ENCODE measurements at places on chromosomes 1 and 21.
A peak's percentile ranks its signal among the peaks of the same experiment; 100 is the strongest.

GRCh38 chr1:109884242-109884891 is 26.3 kb upstream of the CSF1 start:
- no peak for DNase-seq

DNA sequence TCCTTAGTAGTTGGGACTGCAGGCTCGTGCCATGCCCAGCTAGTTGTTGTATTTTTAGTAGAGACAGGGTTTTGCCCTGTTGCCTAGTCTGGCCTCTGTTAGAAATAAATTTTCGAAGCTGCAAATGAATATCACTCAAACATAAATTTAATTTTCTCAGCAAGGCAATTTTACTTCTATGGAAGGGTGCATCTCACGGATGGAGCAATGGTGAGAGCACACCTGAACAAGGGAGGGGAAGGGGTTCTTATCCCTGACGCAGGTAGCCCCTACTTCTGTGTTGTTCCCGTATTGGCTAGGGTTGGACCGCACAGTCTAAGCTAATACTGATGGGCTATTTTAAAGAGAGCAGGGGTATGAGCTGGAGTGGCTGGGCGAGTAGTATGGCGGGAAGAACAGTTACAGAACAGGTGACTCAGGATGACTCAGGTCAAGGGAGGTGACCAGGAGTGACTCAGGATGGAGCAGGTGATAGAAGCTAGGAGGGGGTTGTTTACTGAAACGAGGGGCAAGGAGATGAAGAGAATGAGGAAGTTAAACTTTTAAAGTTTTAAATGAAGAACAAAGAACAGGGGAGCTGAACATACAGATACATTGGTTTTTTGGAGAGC is 7.5 kb downstream of the MDM4 start:
- no peak for DNase-seq

DNA sequence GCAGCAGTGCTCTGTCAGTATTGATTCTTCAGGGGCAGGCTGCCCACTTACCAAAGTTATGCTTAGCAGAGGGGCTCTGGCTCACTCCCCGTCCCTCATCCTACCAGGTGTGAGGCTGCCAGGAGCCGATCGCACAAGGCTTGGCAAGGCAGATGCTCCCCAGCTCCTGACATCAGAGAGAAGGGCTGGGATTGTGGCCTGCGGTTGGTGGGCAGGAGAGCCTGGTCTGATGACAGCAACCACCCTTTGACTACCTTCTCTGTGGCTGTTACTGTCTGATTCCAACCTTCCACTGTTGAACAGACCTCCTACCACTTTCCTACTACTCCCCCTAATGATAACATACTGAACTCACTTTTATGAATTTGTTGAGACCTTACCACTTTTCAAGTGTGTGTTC is 23.7 kb upstream of the WDR26 start:
- no peak for DNase-seq

- DNase-seq, result no peak
Observed at GRCh38 chr1:156677616-156678596, 699 bp upstream of the NES start.

- DNase-seq, result no peak
Observed at GRCh38 chr1:223140611-223141405, 2.2 kb downstream of the TLR5 start.

GRCh38 chr1:115757326-115757725 is 11.2 kb downstream of the CASQ2 start:
- DNase-seq, result no peak

DNA sequence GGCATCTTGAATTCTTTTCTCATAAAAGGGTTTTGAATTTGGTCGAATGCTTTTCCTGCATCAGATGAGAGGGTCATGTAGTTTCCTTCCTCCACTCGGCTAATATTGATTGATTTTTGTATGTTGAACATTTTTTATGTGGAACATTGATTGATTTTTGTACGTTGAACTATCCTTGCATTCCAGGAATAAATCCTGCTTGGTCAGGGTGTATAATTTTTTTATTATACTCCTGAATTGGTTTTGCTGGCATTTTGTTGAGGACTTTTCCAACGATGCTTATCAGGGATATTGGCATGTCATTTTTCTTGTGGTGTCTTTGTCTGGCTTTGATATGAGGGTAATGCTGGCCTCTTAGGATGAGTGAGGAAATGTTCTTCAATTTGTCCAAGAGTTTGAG is 8.5 kb downstream of the TMEM240 start:
- no peak for DNase-seq

DNA sequence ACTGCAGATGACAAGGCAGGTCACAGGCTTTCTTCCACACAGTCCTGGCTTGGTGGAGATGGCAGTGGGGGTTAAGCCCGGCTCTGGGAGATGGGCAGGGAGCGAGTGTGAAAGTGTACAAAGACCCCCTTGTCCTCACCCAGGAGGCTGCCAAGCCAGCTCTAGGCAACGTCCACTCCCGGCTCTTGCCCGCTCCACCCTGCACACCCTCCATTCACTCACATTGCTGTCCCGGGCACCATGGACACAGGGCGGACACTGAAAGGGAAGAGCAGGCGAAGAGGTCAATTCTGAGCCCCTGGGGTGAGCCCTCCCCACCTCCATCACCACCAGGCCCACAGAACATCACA is 8.9 kb downstream of the COL16A1 start:
- DNase-seq, result no peak

DNA sequence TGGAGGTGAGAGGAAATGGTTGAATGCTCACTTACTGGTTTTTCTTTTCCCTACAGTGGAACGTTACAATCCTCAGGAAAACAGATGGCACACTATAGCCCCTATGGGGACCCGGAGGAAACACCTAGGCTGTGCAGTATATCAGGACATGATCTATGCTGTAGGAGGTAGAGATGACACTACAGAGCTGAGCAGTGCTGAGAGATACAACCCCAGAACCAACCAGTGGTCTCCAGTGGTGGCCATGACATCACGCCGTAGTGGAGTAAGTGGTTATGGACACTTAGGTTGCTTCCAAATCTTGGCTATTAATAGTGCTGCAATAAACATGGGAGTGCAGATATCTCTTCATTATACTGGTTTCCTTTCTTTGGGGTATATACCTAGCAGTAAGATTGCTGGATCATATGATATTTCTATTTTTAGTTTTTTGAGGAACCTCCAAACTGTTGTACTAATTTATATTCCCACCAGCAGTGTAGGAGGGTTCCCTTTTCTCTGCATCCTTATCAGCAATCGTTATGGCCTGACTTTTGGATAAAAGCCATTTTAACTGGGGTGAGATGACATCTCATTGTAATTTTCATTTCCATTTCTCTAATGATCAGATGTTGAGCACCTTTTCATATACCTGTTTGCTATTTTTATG is 48.8 kb upstream of the DARS2 start:
- no peak for DNase-seq

GRCh38 chr1:19325958-19326747 is 14.0 kb downstream of the SLC66A1 start:
- DNase-seq, result no peak

DNA sequence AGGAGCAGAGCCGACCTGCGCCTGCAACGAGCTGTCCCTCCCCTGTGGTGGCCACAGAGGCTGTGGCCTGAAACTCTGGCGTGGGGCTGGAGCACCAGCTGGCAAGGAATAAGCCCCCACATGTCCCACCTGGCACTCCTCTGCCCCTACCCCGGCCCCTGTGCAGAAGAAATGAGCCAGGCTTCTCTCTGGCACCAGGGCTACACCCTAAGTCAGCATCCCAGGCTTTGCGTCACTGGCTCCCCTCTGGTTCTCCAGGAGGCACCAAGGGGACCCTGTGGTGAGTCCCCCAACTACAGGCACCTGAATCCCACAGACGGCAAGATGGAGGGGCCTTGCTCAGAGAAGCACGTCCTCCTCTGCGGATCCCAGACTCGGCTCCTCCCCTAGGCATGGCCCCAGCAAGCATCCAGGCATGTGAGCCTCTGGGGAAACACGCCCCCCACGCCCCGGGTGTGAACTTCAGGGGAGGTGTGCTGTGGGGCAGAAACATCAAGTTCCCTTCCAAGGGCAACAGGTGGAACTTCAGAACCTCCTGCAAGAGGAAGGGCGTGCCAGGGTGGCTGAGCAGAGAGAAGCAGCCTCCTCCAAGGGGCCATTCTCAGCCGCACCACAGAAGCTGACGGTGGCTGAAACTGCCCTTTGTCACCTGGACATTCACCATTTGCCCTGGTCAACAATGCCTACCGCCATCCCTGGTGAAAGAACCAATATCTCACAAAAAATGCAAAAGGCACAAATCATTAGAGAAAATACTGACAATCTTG is 2.9 kb downstream of the KRTAP10-7 start:
- DNase-seq, result no peak

- no peak for DNase-seq
Observed at GRCh38 chr1:77424236-77424635, 142.4 kb downstream of the AK5 start.

DNA sequence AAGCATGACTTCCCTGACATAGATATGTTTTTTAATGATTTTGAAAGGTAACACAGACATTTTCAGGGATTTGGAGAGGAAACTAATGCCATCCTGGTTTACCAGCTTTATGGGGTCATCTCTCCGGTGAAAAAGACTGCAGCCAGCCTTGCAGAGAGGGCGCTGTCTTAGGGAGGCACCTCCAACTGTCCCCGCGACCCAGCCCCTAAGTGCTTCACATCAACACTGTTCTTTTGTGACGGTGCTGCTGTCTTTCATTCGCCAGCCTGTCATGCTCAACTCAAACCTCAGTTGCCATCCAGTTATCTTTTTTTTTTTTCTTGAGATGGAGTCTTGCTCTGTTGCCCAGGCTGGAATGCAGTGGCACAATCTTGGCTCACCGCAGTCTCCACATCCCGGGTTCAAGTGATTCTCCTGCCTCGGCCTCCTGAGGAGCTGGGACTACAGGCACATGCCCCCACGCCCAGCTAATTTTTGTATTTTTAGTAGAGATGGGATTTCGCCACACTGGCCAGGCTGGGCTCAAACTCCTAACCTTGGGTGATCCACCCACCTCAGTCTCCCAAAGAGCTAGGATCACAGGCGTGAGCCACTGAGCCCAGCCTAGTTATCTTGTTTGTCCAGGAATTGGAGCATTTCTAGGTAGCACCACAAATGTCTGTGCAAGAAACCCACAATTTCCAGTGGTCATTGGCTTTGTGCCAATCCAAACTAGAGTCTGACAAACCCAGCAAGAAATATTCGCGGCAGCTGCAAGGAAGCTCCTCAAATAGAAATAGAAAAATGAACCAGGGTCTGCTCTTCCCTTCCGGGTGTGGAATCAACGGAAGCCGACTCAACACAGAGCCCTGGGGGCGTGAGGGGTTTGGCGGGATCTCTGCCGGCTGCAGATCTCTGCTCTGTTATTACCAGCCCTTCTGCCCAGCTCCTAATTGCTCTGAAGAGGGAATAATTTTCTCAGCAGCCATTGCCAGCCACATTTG is 24.2 kb downstream of the PDE9A start:
- no peak for DNase-seq

DNA sequence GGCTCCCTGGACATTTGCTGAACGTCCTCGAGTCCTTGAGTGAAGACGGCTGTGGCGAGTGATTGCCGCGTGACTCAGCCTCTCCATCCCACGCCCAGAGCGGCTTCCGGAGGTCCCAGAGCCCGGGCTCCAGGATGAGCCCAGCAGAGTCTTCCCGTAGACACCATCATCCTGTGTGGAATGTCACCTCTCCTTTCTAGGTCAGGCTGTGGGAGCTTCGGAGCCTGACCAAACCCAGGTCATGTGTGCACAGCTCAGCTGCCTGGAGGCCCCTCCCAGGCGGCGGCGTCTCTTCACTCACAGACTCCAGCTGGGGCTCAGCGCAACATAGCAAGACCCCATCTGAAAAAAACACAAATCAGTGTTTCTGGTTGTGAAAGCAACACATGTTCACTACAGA is 38.2 kb downstream of the PRKCZ start:
- DNase-seq, result no peak

DNA sequence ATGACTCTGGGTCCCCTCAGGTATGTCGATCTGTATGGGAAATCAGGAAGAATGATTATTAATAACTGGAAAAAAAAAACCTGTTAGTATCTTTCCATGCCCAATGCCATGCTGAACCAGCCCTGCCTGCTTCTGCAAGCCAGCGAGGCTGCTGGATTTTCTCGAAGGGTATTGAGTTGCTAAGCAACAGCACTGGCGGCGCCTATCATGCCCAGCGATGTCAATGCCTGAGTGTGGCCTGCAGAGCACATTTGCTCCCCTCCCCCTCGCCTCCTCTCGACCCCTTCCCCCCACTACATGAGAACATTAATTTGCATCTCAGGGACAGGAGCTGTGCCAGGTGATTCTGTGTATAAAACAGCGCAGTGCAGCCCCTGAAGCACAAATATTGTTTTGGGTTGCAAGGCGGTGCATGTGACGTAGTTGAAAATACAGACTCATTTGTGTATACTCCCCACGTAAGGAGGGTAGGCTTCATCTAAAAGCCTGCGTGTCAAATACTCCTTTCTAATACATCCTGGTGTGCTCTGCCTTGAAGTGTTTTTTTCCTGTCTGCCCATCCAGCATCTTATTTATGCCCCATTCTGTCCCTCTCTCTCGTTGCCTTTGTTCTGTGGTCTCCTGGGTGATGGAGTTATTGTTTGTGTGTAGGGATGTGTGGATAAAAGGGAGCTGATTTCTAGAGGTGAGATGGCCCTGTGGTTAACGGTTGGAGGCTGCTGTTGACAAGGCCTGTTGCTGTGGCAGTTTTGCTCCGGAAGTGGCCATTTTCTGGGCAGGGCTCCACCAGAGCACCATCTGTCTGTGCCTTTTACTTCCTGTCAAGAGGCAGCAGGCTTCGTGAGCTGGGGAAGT is 32.7 kb upstream of the ATP5PO start:
- peak; percentile 32 for DNase-seq

DNA sequence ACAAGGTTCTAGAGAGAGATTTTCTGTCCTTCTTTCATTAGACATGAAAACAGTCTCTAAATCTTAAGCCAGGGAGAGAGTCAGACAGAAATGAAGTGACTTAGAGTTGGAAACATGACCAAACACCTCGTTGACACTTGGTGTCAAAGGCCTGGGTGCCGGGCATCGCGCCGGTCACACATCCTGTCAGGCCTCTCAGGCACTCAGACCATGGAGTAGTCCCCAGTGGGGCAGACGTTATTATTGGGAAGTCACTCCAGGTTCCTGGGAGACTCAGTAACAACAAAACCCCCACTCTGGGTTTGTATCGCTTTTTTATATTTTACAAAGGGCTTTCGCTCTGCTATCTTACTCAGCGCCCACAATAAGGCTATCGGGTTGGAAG is 25.8 kb downstream of the KCNN3 start:
- DNase-seq, result no peak

DNA sequence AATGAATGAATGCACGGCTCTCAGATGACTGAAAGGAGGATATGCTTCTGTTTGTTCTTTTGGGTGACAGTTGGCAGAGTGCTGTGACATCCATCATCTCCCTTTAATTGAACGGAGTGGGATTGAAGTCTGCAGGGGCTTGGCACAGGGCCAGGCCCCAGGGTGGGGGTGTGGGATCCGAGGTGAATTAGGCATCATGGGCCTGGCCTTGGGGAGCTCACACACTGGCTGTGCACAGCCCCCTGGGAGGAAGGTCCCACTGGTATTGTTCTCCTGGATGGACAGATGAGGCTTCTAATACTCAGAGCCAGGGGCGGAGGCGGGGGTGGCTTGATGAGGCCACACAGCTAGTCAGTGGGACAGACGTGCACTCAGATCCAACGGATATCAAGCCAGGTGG is 19.3 kb downstream of the EPHB2 start:
- DNase-seq, result no peak
